ENCODE measurements at places on chromosomes 3 and 15.

DNA sequence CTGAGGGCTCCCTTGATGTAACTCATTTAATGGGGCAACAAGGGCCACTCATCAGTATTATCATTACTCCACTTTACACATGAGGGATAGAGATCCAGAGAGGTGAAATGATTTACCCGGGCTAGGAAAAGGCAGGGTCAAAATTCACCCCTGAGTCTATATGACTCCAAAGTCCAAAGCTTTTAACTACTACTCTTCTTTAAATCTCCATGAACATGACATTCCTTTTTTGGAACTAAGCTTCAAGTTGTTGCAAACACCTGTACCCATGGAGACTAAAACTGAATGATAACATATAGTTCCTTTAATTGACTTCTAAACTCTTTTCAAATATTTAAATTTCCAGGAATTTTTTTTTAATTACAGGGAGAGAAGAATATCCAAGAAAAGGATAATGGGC lies 292.9 kb upstream of the GADL1 start:
- no peak for DNase-seq

DNA sequence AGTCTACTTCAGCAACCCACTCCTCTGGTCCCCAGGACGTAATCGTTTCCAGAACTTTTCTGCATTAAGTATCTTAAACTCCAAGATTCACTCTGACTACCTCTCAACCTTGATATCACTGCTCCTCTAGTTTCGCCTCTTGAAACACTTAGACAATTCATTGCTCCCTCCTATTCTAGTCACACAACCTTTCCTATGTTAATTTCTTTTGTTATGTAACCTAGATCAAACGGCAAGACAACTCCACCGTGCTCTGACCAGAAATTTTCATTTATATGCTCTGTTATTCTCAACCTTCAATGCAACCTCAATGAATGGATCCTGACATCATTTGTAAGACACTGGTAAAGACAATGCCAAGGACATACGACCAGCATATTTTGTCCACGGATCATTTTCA lies 71.3 kb downstream of the CADM2 start:
- no peak for DNase-seq

DNA sequence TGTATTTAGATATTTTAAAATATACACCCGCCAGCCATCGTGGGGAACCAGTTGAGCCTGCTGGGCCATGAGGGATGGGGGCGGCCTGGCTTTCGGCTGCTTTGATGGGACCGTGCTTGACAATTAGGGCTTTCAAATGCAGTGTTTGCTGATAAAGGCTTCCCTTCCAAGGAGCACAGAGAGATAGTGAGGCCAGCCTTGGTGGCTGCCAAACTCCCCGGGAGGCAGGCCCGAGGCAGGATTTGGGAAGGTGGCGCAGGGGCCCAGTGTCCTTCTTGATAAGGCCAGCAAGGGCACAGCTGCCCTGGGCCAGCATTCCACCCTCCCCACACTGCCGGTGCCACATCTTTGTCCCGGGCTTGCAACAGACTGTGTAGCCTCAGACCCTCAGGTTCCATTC lies 75.6 kb downstream of the LINGO1 start:
- DNase-seq = no peak

GRCh38 chr15:90531147-90531546 lies 1.4 kb downstream of the CRTC3 start:
- no peak for DNase-seq

- DNase-seq = no peak
These were observed 627.1 kb upstream of the ADAMTS9 start for GRCh38 chr3:65314916-65315315.

DNA sequence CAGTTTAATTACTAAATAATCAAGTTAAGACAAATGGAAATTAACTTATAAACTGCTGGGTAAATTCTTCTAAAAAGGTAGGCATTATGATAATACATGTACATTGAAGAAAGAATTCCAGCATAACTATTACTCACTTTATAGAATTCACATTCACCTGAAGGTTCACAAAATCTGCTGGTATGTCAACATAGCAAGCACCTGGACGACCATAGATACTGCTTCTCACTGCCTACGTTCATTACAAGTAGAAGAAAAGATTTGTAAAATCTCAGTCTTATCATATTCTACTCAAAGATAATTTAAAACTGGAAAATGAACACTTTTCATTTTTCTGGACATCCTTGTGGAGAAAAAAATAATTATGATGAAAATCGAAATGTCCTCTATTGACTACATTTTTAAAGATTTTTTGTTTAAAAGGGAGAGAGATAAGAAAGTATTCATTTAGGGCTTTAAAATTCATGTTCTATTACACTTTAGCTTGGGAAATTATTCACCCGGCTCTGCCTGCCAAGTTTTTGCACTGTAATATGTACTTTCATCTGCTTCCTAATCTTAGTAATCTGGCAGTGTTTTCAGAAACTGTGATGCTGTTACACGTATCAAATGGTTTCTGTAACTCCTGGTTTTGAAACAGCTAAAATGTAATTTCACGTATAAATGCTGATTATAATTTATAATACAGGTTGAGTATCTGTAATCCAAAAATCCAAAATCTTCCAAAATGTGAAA lies 16.1 kb downstream of the HACL1 start:
- no peak for DNase-seq

DNA sequence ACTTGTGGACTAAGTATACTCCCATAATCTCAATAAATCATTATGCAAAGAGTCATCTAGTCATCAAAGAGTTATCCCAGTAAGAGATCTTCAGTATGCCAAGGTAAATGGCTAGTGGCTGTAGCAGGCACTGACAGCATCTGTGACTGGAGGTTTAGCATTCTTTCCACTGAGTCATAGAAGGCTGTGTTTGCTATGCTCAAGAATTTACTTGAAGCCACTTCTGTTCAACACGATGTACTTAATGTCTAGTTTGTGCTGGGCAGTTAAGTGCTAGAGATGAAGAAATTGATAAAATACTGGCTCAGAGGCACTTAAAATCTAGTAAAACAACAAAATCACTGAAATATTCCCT lies 13.0 kb downstream of the ZBED2 start:
- no peak for DNase-seq

- no peak for DNase-seq
These were observed 70.6 kb upstream of the SNRK start for GRCh38 chr3:43215663-43216275.

GRCh38 chr3:167575000-167575600 lies 78.6 kb downstream of the WDR49 start:
- no peak for DNase-seq

Measured in NCI-H2081 treated with DMSO at 0.1 percent for 48 hours (cell line).